ENCODE measurements at places on chromosomes 7 and 10. TPM values are rescaled to one million over a fixed set of nuclear protein-coding genes. Genes with fewer than 3 reads are reported as not detected.

GRCh38 chr7:7553386-7553785, 13.3 kb upstream of the MIOS start:
- H3K4me1 ChIP-seq, result no peaks in the 10 kb centered on the region
- H3K27me3 ChIP-seq, result no peaks in the 10 kb centered on the region
- H3K27ac ChIP-seq, result no peak overlapping the region
- no peak for DNase-seq
- H3K4me3 ChIP-seq, result no peak overlapping the region
- no peaks in the 10 kb centered on the region for H3K36me3 ChIP-seq

GRCh38 chr10:95458871-95459270, 102.3 kb downstream of the SORBS1 start:
- H3K27me3 ChIP-seq, result no peaks in the 10 kb centered on the region
- no peaks in the 10 kb centered on the region for H3K36me3 ChIP-seq
- no peak overlapping the region for H3K4me3 ChIP-seq
- no peak for DNase-seq
- no peak overlapping the region for H3K27ac ChIP-seq

DNA sequence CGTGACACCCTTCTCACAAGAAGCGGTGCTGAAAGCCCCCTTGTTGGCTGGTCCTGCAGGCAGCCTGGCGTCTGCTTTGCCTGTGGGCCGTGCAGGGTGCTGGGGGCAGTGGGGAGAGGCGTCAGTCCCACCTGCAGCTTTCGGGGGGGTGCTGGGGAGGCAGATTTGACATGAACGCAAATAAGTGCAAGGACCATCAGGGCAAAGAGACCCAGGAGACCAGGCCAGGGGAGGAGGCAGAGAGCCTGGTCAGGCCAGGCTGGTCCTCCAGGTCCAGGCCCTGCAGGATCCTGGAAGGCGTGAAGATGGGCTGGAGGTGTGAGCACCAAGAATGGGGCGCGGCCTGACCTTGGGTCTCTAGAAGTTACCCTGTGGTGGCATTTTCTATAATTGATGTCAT, 81.6 kb downstream of the MGMT start:
- H3K36me3 ChIP-seq, result no peaks in the 10 kb centered on the region
- H3K4me1 ChIP-seq, result peaks cover 4% of the 10 kb centered on the region
- no peaks in the 10 kb centered on the region for H3K27me3 ChIP-seq
- H3K4me3 ChIP-seq, result no peak overlapping the region

GRCh38 chr10:1200866-1201807, 145.0 kb downstream of the WDR37 start:
- H3K27ac ChIP-seq, result no peak overlapping the region
- H3K4me3 ChIP-seq, result no peak overlapping the region
- no peaks in the 10 kb centered on the region for H3K27me3 ChIP-seq
- H3K4me1 ChIP-seq, result peaks cover 9% of the 10 kb centered on the region
- H3K36me3 ChIP-seq, result no peaks in the 10 kb centered on the region
- DNase-seq, result no peak

DNA sequence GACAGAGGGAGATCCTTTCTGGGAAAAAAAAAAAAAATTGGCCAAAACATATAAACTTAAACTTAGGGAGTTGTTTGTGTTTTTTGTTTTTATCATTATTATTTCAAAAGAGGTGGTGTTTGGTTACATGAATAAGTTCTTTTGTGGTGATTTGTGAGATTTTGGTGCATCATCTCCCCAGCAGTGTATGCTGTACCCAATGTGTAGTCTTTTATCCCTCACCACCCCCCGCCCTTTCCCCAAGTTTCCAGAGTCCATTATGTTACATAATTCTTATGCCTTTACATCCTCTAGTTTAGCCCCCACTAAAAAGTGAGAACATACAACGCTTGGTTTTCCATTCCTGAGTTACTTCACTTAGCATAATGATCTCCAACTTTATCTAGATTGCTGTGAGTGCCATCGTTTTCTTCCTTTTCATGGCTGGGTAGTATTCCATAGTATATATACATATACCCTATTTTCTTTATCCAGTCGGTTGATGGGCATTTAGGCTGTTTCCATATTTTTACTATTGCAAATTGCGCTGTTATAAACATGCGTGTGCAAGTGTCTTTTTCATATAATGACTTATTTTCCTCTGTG, 148.1 kb upstream of the ZNF92 start:
- no peak for DNase-seq
- no peak overlapping the region for H3K4me3 ChIP-seq
- H3K27me3 ChIP-seq, result no peaks in the 10 kb centered on the region
- no peaks in the 10 kb centered on the region for H3K36me3 ChIP-seq

DNA sequence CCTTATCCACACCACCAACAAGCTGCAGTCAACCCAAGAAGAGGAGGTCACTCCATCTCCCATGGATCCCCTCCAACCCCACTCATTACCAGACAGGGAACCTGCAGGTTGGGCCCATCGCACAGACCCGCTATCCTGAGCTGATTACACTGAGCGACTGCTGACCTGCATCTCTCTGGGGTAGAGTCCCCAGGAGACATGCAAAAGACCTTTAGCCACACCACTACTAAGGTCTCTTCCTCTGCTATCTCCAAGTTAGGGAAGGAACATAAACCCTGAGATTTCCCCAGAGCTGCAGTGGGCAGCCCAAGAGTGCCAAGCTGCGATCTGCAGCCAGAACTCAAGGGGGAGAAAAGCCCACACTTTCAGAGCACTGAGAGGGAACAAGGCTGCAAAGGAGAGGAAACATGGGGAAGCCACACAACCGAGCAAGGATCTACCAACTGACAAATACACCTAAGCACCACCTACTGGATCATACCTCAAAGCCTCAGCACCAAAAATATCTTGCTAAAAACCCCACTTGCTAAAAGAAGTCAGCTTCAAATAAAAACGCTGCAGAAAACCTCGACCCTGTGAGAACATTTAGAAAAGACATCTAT, 298.2 kb downstream of the SORCS1 start:
- H3K36me3 ChIP-seq, result no peaks in the 10 kb centered on the region
- no peak overlapping the region for H3K27ac ChIP-seq
- no peaks in the 10 kb centered on the region for H3K4me1 ChIP-seq
- DNase-seq, result no peak
- H3K4me3 ChIP-seq, result no peak overlapping the region

The PCLO gene
- 4.2 TPM for total RNA-seq

The HOXA6 gene
- total RNA-seq, result not detected

The TMEM213 gene
- total RNA-seq, result not detected

DNA sequence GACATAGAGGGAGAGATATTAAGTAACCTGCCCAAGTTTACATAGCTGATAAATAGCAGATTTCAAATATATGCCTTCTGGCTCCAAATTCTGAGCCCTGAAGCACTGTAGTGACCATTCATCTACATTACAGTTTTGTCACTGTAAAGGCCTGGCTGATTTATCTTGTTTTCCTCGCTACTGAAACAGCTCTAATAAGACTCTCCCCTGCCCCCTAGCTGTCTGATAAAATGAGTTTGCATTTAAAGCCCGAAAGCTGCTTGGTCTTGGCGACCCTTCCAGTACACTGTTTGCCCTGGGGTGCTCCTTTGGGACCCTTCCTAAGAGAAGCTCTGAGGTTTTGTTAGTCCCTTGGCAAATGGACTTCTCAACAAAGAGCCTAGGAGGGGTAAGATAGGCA, 59.7 kb upstream of the RAB11FIP2 start:
- H3K4me1 ChIP-seq, result no peaks in the 10 kb centered on the region
- no peak overlapping the region for H3K27ac ChIP-seq
- H3K4me3 ChIP-seq, result no peak overlapping the region
- H3K36me3 ChIP-seq, result no peaks in the 10 kb centered on the region
- peaks cover 7% of the 10 kb centered on the region for H3K27me3 ChIP-seq

DNA sequence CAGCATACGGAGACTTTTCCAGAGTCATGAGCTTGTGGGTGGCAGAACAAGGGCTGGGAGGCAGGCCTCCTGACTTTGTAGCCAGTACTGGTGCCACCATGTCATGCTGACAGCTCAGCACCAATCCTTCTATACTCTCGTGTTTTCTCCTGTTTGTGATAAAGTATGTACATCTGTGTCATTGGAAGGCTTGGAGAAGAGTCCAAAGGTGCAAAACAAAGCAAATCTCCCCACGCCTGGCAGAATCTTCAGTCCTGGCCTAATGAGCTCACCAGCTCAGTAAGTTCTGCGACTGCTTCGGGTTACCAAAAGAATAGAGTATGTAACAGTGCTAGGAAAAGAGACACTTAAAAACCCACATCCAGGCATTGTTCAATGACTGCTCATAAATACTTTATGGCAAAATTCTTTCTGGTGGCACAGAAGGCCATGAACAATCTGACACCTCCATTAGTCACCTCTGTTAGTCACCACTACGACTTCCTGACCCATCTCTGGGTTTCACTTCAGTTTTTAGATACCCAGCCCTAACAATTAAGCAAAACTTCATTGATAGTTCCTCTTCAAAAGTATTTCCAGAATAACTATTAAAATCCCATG, 24.5 kb downstream of the STEAP1 start:
- H3K4me3 ChIP-seq, result no peak overlapping the region
- no peak for DNase-seq
- H3K27ac ChIP-seq, result no peak overlapping the region

The FAM237B gene
- total RNA-seq, result not detected
